CD8-positive, alpha-beta T cell (primary cell): ENCODE measurements at places on chromosomes 16 and 17.

DNA sequence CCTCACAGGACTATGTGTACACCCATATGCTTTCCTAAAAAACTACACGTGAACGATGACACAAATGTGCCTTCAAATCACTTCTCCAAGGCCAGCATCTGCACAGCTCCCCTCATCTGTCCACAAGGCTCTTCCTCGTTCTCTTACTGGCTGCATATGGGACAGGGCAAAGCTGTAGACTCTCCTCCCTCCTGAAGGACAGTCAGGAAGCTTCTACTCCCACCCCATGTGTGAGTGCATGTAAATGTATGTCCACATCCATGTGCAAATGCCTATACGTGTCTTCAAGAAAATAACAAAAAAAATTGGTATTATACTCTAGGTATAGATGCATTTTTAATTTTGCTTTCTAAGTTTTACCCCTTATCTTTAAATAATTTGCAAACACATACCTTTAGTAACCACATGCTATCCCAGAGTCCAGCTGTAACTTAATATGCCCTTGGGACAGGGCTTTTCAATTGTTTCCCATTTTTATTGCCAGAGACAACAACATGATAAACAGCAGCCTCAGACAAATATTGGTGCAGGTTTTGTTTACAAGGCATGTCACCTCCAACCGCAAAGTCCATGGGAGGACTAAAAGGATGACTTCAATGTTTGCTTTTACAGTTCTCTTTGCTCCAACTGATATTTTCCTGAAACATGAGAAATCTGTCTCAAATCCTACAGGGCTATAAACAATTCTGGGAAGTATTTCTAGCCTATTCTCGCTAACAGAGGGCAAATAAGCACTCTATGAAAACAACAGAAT is 31.6 kb upstream of the FAAP100 start:
- DNase-seq, result no peak

DNA sequence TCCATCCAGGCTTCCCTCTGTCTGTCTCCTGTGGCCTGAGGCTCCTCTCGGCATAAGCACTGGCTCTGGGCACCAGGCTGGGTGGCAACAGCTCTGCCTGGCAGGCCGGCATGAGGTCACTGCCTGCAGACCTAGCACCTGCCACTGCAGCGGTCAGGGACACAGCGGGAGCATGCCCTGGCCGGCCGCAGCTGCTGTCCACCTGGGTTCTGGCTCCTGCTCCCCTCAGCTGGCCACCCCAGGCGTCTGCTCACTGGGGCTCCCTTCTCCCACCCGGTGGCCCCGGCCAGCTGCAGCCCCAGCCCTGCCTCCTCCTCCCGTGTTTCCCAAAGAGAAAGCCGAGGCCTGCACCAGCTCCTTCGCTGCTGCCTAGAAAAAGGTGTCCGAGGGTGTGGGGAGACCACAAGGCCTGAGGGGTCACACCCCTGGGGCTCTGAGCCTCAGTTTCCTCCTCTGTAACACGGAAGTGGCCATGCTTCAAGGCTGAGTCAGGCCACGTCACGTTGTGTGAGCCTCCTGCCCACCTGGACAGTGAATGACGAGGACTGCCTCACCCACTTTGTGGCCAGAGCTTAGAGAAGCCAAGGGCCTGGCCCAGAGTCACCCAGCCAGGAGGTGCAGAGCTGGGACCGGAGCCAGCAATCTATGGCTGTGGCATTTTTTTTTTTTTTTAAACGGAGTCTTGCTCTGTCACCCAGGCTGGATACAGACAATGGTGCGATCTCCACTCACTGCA is 6.7 kb downstream of the NTHL1 start:
- DNase-seq, result no peak

DNA sequence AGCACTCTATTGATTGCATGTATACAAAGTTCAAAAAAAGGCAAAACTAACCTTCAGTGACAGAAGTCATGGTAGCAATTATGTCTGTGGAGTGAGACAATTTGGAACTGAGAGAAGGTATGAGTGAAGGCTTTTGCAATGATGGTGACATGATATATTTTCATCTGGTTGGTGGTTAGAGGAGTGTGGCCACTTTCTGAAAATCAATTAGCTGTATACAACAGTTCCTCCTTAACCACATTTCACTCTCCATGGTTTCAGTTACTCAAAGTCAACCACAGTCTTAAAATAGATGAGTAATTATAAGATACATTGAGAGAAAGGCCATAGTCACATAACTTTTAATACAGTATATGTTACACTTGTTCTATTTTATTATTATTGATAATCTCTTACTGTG is 26.2 kb downstream of the ADAMTS18 start:
- no peak for DNase-seq

GRCh38 chr16:85709766-85710585 is 21.2 kb upstream of the GINS2 start:
- no peak for DNase-seq

DNA sequence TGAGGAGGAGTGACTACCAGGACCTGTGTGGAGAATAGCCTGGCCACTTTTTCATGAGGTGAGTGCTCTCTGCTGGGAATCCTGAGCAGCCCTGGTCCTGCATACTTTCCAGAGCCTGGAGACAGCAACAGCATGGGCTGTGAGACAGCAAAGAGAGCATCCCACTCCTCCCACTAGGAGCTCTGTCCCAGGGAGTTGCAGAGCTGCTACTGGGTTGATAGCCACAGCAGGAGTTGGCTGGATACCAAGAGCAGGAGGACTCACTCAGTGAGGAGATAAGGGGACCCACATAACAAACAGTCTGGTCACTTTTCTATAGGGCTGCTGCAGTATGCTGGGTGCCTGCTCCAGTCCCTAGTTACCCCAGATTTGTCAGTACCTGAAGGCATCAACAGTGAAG is 439.3 kb upstream of the CDH8 start:
- DNase-seq, result no peak
